ENCODE measurements at places on chromosomes 2 and 18.
A peak's percentile ranks its signal among the peaks of the same experiment; 100 is the strongest.

DNA sequence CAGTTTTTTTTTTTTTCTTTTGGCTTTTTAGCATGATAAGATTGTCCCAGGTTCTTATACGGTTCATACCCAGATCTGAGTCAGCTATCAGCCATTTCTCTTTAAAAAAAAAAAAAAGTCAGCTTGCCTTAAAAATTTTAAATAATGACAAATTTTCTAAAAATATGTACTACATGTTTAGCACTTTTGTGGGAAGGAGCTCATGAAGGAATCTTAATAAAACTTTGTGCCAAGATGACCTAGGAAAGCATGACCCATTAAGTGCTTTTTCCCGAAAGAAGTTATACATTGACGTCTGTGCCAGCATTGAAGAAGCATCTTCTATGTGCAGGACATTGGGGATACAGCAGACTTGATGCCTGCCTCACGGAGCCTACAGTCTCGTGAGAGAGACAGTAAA, 4.5 kb upstream of the RBMS1 start:
- no peak for DNase-seq

DNA sequence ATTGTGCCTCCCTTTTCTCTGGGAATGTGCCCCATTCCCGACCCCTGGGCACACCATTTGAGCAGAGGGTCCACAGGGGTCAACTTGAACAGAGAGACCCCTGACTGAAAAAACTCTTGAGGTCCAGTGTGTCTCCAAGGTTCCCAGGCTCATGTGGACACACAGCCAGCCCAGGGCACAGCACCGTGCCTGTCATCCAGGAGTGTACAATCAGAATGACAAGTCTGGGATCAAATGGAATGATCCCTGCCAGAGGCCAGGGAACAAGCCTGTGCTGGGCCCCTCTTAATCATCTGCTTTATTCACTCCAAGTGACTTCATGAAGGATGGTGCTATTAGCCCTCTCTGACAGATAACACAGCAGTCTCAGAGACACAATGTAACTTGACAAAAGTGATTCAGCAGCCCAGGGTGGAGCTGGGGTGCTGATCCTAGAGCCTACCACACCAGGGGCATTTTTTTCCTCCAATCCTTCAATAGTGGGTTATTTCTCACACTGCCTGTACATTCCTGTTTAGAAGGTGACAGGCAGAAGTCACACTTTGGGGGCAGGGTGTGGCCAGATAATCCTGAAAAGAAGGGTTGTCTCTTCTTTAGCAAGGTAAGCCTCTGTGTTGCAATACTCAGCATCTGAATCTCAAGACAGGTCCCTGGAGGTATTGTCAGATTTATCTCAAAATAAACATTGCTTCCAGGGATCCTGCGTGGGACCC, 84.0 kb upstream of the TMEM200C start:
- no peak for DNase-seq

- DNase-seq = no peak
Measured at GRCh38 chr2:114857196-114857595, 414.8 kb downstream of the DPP10 start.

DNA sequence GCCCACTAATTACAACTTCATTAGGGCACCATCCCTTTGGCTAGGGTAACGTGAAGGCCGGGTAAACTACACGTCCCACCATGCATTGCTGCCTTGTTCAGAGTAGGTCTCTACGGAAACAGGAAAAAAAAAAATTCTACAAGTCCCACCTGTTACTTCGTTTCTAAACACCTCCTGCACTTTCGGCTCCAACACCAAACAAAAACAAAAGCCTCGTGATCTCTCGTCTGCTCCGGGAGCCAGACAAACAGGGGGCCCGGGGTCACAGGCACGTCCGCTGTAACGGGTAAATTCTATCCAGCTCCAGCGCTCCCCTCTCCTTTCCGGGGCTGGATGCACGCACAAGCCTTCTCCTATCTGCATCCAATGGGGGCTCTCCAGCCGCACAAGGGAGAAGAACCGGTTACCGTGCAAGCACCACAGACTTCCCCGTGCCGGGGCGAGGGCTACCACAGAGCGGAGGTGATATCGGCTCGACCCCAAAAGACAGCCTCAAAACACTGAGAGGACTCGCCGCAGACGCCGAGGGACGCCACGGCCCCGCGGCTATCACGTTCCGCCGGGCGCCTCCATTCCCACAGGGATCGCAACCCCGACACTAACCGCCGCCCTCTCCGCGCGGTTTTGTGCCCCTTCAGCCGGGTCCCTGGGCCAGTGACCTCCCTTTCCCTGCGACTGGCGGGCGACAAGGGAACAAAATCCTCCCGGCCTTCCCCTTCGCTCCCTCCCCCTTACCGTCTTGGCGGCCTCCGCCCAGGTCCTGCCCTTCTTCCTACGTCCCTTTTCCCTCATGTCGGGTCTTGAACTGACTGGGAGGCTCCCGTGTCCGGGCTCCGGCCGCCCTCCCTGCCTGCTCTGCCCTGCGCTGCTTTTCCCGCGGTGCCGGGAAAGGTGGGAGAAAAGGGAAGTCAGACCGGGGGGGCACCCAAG, 591 bp downstream of the ASXL2 start:
- DNase-seq = peak; percentile 78

GRCh38 chr2:73156539-73157124, 43.9 kb upstream of the RAB11FIP5 start:
- DNase-seq = peak; percentile 86

- DNase-seq = peak; percentile 30
Measured at GRCh38 chr18:13218368-13218991, at the start of gene LDLRAD4. LDLRAD4 (plus strand) TSS chr18:13218760.

- DNase-seq = no peak
Measured at GRCh38 chr18:26255695-26256622, 29.7 kb downstream of the TAF4B start.

DNA sequence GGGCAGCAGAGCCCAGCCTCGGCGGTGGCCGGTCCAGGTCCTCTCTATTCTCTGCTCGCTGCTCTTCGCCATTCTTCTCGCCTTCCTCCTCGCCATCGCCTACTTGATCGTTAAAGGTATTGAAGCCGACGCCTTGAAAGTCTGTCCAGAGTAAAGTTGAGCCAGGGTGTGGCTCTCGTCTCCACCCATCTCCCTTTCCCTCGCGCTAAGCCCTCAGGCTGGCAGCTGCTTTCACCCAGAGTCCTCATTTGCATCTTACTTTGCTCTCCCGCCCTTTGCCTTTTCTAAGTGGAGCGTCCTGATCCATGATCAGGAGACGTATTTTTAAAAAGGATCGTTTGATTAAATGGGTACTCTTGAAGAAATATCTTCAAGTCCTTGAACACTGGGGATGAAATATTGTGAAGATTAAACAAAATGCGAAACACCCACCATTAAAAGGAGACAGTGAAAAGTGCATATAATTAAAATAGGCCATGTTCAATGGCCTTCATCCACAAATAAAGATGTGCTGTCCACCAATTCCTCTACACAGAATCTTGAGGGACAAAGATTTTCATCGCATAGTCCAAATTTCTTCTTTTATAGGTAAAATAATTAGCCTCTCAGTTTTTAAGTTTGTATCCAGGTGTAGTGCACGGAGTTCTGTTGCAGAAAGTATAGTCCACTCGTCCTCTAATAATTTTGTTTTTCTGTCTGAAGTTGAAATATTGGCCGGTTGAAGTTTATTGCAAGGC, 657 bp downstream of the ARL6IP6 start:
- DNase-seq = peak; percentile 70

GRCh38 chr2:160294339-160294803, 94.3 kb upstream of the ITGB6 start:
- peak; percentile 73 for DNase-seq

DNA sequence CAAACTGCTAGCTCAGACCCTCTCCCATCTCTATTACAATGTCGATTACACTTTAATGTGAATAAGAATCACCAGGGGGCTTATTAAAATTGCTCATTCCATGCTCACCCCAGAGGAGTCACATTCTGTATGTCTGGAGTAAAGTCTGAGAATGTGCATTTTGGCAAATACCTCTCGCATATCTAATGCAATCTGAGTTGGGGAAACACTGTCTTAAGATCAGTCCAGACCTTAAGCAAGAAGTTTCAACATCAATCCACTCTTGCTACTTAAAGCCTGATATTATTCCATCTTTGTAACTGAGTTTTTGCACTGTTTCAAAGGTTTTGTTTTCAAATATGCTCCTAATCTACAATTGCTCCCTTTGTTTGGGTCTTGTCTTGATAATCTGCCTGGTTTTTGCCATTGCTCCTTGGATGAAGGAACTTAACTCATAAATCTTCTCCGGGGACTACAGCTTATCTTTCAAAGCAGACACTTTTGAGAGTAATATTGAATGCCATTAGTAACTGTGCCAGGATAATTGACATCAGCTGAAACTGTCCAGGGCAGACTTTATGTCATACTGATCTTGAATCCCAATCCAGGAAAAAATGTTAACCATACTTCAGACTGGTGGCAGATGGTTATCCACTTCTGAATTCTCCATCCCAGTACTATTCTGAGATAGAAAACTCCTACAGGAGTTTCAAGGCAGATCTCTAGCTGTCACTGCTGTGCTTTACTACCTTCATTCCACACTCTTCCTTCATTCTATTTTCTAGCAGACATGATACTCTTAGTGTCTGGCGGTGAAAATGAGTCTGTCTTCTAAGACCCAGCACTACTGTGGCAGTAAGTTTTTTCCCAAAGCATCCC, 200.9 kb downstream of the ERBB4 start:
- DNase-seq = peak; percentile 61

GRCh38 chr2:25920786-25921415, 42.6 kb upstream of the ASXL2 start:
- DNase-seq = no peak

- DNase-seq = no peak
Measured at GRCh38 chr18:23669804-23670405, 7.2 kb upstream of the ANKRD29 start.

DNA sequence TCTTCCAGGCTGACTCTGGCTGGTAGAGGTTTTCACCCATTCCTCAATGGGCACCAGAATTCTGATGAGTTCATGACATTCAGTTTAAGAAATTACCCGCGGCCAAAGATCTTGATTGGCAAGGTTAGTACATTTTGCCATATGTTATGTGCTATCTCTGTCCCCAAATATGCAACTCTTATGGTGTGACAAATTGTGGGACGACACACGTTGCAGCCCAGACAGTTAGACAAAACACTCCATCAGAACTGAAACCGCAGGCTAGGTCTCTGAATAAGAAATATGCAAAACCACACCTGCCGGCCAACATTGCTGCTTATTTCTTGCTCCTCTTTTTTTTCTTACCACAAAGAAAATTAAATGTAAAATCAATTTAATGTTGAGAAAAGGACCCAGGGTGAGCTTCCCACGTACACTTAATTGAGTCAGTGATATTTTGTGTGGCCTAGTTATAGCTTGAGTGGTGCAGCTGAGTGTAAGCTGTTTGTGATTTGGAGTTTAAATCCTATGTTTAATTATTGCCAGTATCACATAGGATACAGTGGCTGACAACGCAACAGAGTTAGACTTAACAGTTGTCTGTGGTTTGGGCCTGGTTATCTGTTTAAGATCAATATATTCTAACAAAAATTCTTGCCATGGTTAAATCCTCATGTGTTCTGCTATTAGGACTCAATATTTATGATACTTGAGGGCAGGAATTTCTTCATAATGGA, 35.7 kb upstream of the LTBP1 start:
- DNase-seq = no peak

- no peak for DNase-seq
Measured at GRCh38 chr18:58310517-58310916, 266.5 kb downstream of the NEDD4L start.

GRCh38 chr2:11899264-11899818, 152.9 kb downstream of the LPIN1 start:
- DNase-seq = peak; percentile 68

DNA sequence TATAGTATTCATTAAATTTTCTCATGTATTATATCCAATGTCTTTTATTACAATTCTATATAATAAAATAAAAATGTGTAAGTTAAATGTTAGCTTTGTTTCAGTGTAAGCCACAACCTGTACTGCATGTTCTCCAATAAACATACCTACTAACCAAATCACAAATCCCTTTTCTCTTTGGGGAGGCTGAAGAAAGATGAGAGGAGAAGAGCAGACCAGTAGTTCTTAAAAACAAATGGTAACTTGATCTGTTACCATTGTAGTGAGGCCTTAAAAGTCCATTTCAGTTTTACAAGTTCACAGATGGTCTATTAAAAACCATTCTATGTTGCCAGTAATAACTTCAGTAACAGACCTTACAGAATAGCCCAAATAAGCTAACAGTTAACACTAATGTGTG, 100.5 kb downstream of the SOS1 start:
- DNase-seq = no peak

- DNase-seq = no peak
Measured at GRCh38 chr2:23036629-23037028, 348.4 kb upstream of the KLHL29 start.

DNA sequence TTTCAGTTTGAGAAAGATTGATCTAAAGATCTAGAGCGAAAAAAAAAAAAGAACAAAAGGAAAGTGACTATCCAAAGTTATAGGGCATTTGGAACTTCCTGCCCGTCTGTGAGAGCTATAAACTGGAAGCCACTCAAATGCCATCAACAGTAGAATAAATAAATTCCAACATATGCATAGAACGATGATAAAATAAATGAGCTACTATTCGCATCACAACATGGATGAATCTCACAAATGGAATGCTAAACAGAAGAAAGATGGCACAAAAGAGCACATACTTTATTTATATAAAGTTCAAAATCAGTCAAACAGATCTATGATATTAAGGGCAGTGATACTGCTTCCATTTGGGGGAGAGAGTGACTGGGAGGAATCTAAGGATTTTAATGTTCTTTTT, 128.8 kb downstream of the TTC32 start:
- DNase-seq = no peak

- no peak for DNase-seq
Measured at GRCh38 chr2:68214381-68214780, 38.0 kb downstream of the PPP3R1 start.

DNA sequence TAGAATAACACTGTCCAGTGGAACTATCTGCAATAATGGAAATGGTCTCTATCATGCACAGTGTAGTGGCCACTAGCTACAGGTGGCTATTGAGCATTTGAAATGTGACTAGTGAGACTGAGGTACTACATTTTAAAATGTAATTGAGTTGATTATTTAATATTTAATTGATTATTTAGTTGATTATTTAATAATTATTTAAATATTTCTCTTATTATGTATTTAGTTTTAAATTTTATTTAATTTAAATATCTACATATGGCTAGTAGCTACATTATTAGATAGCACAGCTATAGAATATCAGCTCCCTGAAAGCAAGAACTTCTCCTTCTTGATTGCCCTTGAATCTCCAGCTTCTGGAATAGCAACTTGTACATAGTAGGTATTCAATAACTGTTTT, 12.8 kb upstream of the ZNF521 start:
- no peak for DNase-seq

- peak; percentile 72 for DNase-seq
Measured at GRCh38 chr18:73683409-73684238, 464.0 kb downstream of the FBXO15 start.

DNA sequence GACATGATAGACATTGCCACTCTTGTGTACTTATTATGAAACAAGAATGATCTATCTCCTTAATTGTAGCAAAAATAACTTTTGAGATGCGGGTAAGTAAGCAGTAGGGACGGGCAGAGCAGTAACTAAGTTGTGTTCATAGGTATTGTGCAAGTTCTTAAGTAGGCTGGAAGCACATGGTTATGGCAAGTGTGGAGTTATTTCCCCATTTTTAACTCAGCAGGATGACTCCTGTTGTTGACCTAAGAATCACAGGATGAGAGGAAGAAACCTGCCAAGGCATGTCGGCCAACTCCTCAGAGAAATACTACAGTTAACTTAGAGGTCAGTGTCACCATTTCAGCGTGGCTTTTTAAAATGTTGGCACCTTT, 51.1 kb upstream of the FN1 start:
- no peak for DNase-seq

- peak; percentile 85 for DNase-seq
Measured at GRCh38 chr2:202375033-202375608, 1.0 kb upstream of the BMPR2 start.
